ENCODE measurements at places on chromosomes 1 and 21. TPM values are rescaled to one million over a fixed set of nuclear protein-coding genes. Genes with fewer than 3 reads are reported as not detected.

The BLZF1 gene
- polyA plus RNA-seq, result 11.0 TPM

The CYP4A11 gene
- 0.10 TPM for polyA plus RNA-seq

The C1orf185 gene
- polyA plus RNA-seq, result not detected

The KMO gene
- 6.6 TPM for polyA plus RNA-seq

The MYBPH gene
- 0.41 TPM for polyA plus RNA-seq

The ITGB2 gene
- polyA plus RNA-seq, result 376 TPM

The LDLRAD1 gene
- polyA plus RNA-seq, result 24.9 TPM

The CD53 gene
- 41.2 TPM for polyA plus RNA-seq

The ADAMTS5 gene
- polyA plus RNA-seq, result 0.88 TPM

The MTARC2 gene
- polyA plus RNA-seq, result 21.4 TPM
